ENCODE measurements at places on chromosomes 11 and 22.
A peak's percentile ranks its signal among the peaks of the same experiment; 100 is the strongest.

- no peak for DNase-seq
Observed at GRCh38 chr22:45319324-45319685, 9.6 kb downstream of the FAM118A start.

GRCh38 chr11:103709371-103709770 lies 327.1 kb upstream of the DDI1 start:
- no peak for DNase-seq

- peak; percentile 89 for DNase-seq
Observed at GRCh38 chr11:110376711-110377324, 52.9 kb upstream of the FDX1 start.

GRCh38 chr11:313304-313786 lies 495 bp upstream of the IFITM1 start:
- DNase-seq: no peak

- no peak for DNase-seq
Observed at GRCh38 chr11:65444314-65445051, 21.9 kb downstream of the NEAT1 start.

- DNase-seq: no peak
Observed at GRCh38 chr22:21762712-21763581, 27.4 kb upstream of the YPEL1 start.

GRCh38 chr11:66011785-66012303 lies at the start of gene CST6:
CST6 (plus strand) TSS chr11:66012008; CDS start chr11:66012045, 37 bp downstream.
- DNase-seq: no peak

DNA sequence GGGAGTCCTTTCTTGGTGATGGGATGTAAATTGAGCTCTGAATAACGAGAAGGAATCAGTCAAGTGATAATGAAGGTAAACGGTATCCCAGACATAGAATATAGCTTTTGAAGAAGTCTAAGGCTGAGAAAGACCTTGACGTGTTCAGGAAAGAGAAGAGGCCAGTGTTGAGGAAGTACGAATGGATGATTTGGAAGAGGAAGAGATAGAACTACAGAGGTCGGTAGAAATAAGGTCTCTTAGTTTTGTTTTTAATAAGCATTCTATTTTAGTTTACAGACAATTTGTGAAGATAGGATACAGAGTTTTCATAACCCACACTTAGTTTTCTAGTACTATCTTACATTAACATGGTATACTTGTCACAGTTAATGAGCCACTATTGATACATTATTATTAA lies 1598.1 kb downstream of the FAM181B start:
- DNase-seq: no peak

DNA sequence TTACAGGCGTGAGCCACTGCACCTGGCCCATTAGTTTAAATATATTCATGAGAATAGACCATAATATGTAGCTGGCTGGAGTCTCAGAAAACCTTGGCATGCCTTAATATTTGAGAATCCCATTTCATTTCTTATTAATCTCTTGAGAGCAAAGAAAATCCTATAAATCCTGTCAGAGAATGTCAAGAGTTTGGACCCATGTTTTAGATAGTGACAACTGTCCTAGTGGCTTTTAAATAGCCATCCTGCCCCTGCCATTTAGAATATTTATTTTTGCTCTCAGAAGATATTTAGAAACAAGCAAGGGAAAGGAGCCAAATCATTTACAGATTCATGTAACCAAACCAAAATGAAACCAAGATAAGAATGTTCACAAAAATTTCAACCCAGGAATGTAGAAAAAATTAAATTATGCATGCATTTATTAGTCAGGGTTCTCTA lies 107.2 kb downstream of the SWAP70 start:
- no peak for DNase-seq

- DNase-seq: no peak
Observed at GRCh38 chr11:72825661-72826060, 11.4 kb downstream of the ATG16L2 start.

GRCh38 chr11:107276077-107276476 lies 181.5 kb downstream of the CWF19L2 start:
- DNase-seq: no peak

DNA sequence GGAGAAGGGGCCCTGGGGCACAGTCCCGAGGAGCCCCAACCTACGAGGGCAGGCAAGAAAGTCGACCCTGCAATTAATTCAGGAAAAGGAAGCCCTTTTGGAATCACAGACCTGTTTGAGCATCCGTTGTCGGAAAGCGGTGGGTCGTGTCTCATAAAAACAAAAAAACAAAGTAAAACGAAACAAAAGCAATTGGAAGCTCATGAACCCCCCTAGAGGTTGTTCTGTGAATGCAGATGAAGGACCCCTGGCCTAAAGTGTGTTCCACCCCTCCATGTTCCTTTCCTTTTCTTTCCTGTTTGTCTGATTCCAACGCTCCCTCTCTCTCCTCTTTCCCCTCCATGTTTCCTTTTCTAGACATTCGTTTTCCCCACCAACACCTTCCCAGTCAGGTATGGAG lies 203.7 kb downstream of the GRIK4 start:
- no peak for DNase-seq

- DNase-seq: no peak
Observed at GRCh38 chr22:40612291-40612751, 24.2 kb downstream of the MRTFA start.

DNA sequence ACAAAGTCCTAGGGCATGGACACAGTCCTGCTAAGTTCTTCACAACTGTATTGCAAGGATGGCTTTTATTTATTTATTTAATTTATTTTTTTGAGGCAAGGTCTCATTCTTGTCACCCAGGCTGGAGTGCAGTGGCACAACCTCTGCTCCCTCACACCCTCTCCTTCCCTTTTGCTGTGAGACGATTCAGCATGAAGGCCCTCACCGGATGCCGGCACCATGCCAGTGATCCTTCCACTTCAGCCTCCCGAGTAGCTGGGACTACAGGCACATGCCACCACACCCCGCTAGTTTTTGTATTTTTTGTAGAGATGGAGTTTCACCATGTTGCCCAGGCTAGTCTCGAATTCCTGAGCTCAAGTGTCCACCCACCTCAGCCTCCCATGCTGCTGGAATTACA lies 17.8 kb downstream of the EED start:
- no peak for DNase-seq

DNA sequence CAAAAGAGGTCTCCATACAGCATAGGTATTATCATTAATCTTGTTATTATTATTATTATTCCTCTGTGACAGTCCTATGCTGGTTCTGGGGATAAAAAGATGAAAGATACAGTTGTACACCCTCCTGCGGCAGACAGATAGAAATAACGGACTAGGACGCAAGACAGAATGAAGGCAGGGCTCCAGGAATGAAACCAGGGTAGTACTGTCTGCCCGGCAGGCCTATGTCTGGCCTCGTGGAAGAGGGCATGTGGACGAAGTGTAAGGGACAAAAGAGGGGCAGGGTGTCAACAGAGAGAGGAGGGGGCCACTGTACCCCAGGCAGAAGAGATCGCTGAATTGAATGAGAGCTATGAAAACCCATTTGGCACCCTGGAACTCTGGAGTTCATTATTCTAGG lies 25.2 kb downstream of the DSCAML1 start:
- DNase-seq: no peak

- DNase-seq: no peak
Observed at GRCh38 chr11:119403021-119403420, 20.0 kb downstream of the THY1 start.
